ENCODE measurements at places on chromosomes 16 and 17.
A peak's percentile ranks its signal among the peaks of the same experiment; 100 is the strongest.

- no peak for DNase-seq
Observed at GRCh38 chr17:63116967-63117830, 151.2 kb downstream of the TANC2 start.

DNA sequence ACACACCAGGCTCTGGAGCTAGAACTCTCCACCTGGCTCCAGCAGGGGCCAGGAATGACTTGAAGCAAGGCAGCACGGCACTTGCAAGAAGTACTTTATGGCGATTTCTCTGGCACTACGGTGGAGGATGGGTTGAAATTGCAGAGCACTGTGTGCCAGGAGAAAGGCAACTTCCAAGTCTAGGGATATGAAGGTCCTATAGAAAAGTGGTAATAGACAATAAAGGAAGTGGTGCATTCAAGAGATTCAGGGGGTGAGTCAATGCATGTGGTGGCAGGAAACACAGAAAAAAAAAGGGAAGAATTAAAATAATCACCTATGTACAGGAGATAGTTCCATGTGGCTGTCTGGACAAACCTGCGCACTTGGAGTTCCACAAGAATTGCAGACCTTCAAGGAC is 240.3 kb upstream of the DYNLRB2 start:
- no peak for DNase-seq

GRCh38 chr17:40015005-40015997 is at the start of gene CSF3:
Gene CSF3, plus strand, starts transcription at chr17:40015440. Its CDS starts 35 bp downstream, at chr17:40015475.
- DNase-seq, result no peak

GRCh38 chr16:2974319-2975056 is 5.3 kb downstream of the PAQR4 start:
- DNase-seq, result no peak

GRCh38 chr17:50026046-50026675 is 29.7 kb upstream of the ITGA3 start:
- DNase-seq, result no peak

- no peak for DNase-seq
Observed at GRCh38 chr16:27258241-27258734, 10.3 kb downstream of the NSMCE1 start.

- no peak for DNase-seq
Observed at GRCh38 chr17:58414596-58414997, 2.7 kb downstream of the RNF43 start.

GRCh38 chr17:42653179-42654124 is 5.6 kb upstream of the TUBG2 start:
- DNase-seq, result no peak

DNA sequence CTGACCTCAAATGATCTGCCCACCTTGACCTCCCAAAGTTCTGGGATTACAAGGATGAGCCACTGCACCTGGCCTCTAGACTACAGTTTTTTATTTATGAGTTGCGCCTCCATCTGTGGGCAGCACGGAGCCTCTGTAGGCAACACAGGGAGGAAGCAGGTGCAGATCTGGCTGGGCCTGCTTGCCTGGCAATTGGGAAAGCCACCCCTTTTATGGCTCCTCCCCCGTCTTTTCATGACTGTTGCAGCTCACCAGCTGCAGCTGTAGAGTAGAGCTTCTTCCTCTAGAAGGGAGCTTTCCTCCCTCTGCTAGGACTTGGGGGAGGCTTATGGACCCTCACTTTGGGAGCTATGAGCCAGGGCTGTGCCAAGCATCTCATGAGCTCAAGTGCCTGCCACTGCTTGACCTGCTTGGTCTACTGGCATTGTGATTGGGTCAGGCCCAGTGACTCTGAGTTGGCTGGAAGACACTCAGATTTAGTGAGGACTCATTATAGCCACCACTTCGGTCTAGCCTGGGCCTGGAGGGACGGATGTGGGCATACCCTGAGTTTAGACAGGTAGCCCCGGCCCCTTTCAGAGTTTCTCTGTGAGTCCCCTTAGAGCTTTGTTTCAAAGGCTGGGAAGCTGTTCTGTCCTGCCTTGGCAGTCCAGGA is 6.9 kb upstream of the SLC7A6 start:
- DNase-seq, result no peak

- DNase-seq, result peak; percentile 68
Observed at GRCh38 chr16:4314532-4315185, 1.2 kb upstream of the GLIS2 start.

- no peak for DNase-seq
Observed at GRCh38 chr16:80346111-80346632, 194.6 kb upstream of the DYNLRB2 start.

- DNase-seq, result no peak
Observed at GRCh38 chr17:43449470-43450248, 34.1 kb upstream of the DHX8 start.

GRCh38 chr17:4167786-4168185 is 24.8 kb downstream of the CYB5D2 start:
- DNase-seq, result no peak

DNA sequence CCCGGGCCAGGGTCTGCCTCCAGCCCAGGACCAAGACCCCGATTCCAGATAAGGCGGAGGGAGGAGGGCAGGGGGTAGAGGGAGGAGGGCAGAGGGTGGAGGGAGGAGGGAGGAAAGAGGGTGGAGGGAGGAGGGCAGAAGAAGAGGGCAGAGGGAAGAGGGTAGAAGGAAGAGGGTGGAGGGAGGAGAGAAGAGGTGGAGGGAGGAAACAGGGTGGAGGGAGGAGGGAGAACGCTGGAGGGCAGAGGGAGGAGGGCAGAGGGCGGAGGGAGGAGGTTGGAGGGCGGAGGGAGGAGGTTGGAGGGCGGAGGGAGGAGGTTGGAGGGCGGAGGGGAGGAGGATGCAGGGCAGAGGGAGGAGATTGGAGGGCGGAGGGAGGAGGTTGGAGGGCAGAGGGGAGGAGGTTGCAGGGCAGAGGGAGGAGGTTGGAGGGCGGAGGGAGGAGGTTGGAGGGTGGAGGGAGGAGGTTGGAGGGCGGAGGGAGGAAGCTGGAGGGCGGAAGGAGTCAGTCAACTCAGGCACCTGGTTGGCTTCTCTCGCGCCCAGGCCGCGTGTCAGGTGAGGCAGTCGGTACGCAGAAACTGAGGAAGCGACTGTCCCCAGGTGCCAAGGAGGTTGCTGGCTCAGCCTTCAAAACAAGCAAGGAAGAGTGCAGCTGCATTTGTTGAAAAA is 65.2 kb downstream of the KLHDC4 start:
- DNase-seq, result no peak

- DNase-seq, result no peak
Observed at GRCh38 chr17:67128700-67129099, 84.3 kb downstream of the CACNG1 start.

GRCh38 chr16:66948134-66948836 is 12.8 kb upstream of the CES3 start:
- no peak for DNase-seq

DNA sequence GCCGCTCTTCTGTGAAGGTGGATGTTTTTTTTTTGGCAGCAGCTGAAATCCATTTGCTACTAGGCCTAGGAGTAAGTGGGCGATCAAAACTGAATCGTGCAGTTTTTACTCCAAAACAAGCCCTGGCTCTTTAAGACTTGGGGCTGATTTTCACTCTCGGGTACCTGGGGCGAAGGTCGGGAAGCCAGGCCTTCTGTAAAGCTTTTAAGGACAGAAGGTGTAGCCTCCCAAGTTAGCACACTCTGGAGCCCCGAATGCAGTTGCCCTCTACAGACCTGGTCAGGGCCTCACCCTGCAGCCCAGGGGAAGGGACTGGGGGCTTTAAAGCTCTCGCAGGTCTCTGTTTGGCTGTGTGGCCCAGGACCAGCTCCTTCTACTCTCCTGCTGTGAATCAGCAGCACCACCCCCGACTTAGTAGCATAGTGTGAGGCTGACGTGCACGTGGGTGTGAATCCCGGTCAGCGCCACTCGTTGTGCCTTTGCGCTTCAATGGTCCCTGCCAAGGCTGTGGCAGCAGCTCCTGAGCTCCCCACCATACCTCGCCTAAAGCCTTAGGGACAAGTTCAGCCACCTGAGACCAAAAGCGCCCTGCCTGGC is 49.9 kb downstream of the TMEM235 start:
- DNase-seq, result no peak

- no peak for DNase-seq
Observed at GRCh38 chr16:83901101-83901500, 2.2 kb downstream of the MLYCD start.

DNA sequence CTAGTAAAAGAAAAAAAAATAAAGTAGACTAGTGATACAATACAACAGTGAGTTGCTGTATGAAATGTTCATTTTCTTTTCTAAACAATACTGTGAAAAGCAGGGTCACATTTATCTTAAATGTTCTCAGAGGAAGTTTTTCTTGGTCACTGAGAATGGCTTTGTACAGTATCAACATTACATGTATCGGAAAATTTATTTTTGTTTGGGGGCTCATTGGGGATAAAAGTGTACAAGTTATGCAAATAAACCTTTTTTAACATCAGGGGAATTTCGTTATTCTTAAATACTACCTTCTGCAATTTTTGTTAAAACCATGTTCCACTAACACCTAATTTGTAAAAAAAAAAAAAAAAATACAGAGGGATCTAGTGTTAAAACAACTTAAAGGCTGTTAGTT is 8.7 kb upstream of the ZNF594 start:
- DNase-seq, result no peak

- no peak for DNase-seq
Observed at GRCh38 chr16:78972986-78973385, 627.6 kb downstream of the MAF start.

DNA sequence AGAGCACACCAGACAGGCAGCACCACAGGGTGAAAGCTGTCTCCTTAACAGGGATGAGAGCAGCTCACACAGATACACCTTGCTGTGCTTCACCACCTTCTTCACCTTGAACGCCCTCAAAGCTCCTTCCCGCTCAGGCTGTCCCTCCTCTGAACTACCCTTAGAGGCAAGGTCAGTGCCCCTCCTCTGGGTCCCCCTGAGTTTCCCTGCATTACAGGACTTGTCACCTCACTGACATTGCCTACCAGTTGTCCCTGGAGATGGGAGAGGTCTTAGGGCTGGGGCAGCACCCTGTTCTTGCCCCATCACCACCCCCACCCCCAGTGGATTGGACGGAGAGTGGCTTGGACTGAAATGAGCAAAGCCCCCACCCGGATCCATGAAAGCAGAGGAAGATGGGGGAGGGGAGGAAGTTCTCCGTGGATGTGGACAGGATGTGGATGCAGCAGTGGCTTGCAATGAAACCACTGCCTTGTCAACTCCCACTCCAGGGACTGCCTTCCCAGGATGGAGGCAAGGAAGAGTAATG is 73.2 kb upstream of the CDH5 start:
- DNase-seq, result peak; percentile 31

DNA sequence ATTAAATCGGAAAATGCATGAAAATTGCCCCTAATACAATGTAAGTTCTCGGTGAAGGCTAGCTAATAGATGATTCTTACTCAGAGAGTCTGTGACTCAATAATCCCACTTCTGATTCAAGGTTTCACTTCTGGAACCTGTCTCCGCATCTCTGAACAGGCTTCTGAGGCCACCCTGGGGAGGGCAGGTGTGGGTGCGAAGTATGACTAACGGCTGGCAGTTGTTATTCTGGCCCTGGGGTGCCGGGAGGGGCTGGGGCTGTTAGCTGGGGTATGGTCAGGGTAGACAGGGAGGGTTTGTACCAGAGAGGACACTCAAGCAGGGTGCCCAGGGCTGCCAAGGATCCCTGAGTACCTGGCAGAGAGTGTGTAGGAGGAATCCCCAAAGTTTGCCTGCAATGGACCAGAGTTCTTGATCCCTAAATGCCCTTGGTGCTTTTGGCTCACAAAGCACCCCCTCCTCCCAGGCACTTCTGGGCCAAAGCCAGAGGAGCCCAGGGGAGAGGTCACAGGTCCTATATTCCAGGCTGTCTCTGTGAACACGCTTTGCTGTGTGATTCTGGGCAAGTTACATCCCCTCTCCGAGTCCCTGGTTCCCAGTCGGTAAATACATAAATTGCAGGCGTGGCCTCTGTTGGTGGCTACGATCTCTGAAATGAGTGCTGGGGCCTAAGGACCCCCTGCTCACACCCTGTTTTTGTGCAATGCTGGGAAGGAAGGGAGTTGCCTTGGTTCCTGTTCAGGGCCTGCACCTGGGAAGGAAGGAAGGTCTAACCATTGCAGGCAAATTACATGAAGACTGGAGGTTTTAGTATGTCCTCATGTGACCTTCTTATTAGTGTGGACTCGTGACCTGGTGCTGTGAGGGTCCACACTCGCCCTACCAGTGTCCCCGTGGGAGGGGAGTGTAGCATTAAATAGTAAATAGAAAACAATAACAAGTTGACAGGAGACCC is 49.9 kb upstream of the CPNE2 start:
- DNase-seq, result peak; percentile 93

DNA sequence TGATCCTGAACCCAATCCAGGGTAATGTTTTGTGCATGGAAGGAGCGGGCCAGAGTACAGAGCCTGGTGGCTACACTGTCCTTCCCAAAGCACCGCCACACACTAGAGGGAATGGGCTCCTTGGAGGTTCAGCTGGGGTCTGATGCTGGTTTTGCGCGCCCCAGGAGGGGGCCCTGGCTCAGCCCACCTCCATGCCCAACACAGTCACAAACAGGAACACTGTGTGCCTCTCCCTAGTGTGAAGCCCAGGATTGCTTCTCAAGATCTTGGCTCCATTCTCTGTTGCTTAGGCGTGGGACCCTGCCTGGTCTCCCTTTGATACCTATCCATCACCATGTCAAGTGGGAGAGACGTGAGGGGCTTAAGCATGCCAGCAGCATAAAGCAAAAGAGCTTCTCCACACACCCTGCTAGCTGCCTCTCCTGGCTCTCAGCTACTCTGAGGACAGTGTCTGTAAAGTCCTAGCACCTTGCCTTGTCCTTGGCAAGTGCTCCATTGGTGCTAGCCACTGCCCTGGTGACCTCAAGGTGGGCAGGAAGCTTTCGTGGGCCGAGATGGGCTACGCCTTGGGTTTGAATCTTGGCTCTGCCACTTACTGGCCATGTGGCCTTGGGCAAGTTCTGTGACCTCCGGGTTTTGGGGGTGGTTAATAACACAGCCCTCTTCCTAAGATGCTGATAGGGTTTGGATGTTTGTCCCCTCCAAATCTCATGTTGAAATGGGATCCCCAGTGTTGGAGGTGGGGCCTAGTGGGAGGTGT is 122.2 kb downstream of the C16orf78 start:
- DNase-seq, result peak; percentile 36

DNA sequence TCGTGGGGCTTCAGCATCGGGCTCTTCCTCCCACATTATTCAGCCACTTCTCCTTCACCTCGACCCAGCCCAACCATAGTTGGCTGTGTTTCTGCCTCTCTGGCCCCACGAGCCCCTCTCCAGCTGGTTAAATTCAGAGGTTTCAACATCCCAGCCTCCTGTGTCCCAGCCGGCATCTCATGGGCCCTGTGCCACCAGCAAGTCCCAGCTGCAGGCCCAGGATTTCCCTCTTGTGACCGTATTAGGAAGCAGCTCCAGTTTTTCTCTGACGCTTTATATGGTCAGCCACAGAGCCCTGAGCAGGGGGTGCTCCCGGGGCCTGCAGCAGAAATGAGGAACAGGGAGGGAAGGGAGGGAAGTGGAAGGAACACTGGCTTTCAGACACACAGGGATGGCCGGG is 27.4 kb downstream of the MYH11 start:
- DNase-seq, result no peak

GRCh38 chr16:46743232-46743719 is 4.9 kb downstream of the MYLK3 start:
- peak; percentile 60 for DNase-seq

GRCh38 chr17:82447876-82448275 is 2.7 kb downstream of the CYBC1 start:
- no peak for DNase-seq

All from activated effector memory CD4-positive, alpha-beta T cell treated with anti-CD3 and anti-CD28 coated beads, Interleukin-2, amount 50 U/mL, for 16 hours (primary cell).